ENCODE measurements at places on chromosomes 6 and 20.
A peak's percentile ranks its signal among the peaks of the same experiment; 100 is the strongest.

GRCh38 chr6:155466539-155466938, 10.9 kb upstream of the NOX3 start:
- DNase-seq: no peak

DNA sequence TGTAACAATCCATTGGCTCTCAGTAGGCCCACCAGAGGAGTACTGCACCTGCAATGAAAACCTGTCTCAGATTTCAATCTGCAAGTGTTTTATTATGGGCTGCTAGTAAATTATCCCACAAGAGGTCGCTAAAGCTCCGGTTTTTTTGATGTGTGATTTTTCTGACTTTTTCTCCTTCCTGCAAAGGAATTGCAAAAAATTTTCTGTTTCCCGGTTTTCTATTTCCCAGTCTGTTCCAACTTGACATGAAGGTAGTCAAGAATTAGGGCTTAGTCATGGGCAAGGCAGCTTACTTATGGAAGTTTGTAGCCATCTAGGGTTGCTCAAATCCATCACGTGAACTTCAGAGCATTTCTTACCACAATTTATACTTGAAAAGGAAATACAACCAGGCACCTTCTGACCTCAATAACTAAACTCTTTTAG, 38.5 kb upstream of the AHI1 start:
- no peak for DNase-seq

DNA sequence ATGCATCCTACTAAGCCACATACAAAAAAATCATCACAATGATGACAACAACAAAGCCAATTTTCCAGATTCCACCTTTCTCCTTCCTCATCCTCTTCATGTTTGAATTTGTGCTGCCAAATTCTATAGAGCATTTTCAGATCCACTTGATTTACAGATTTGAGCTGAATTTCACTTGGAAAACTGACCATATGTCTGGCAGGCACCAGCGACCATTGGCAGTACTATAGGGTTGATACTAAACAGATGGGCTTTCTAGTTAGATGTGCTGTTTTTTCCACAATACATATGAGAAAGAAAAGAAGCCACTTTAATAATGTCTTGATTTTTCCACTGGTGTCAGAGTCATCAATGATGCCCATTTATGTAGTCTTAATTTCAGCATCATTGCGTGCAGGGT, 127.0 kb downstream of the PHACTR3 start:
- DNase-seq: no peak

- DNase-seq: peak; percentile 42
These were observed 413 bp downstream of the PTPRA start for GRCh38 chr20:2873747-2874041.

DNA sequence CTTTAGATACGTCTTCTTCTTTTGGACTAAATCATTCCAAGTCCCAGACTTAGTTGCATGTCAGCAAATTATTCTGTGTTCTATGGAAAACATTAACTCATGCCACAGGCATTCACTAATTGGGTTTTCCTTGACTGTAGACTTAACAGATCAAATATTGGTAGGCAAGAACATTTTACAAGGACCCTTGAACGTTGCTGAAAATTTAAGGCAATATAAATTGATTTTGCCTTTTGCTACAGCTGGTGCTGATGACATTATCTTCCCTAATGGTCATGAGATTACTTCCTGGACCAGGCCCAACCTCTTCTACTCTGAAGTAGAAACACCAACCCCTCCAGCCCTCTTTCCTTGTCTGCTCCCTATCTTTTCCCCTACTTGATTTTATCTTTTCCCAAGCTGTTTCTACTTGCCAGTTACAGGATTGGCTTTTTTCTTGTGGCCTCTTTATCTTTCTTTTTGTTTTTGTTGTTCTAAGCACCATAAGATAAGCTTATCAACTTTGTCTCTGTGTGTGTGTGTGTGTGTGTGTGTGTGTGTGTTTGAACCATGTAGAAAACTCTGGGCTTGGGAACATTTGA, 514.0 kb upstream of the SOX4 start:
- no peak for DNase-seq

- no peak for DNase-seq
These were observed 18.3 kb downstream of the RAET1L start for GRCh38 chr6:150006961-150007464.

- DNase-seq: no peak
These were observed 9.0 kb downstream of the CST9 start for GRCh38 chr20:23596579-23597250.

DNA sequence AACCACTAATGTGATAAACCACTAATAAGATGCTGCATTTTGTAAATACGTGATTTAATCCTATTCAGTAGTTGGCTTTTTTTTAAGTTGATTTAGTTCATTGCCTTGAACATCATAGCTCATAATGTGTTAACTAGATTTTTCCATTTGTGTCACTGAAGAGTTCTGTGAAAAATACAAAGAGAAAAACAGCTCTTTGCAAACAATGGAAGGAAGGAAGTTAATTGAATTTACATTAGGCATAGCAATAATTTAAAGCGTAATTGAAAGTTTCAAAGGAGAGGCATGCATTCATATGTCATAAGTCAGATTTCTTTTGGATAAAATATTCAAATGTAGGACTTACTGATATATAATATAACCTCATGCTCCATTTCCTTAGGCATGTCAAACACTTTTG, 102.3 kb downstream of the TBC1D7 start:
- no peak for DNase-seq

GRCh38 chr20:50425076-50425475, 85.1 kb upstream of the PTPN1 start:
- no peak for DNase-seq

GRCh38 chr6:121236984-121237383, 97.3 kb downstream of the TBC1D32 start:
- DNase-seq: no peak

- DNase-seq: no peak
These were observed 156.5 kb upstream of the OLIG3 start for GRCh38 chr6:137650720-137651119.

- no peak for DNase-seq
These were observed 232.7 kb downstream of the DLL1 start for GRCh38 chr6:170057961-170058877.

- DNase-seq: no peak
These were observed 47.1 kb upstream of the TBC1D7 start for GRCh38 chr6:13375360-13375878.

GRCh38 chr20:1469925-1470571, 3.4 kb upstream of the NSFL1C start:
- no peak for DNase-seq

DNA sequence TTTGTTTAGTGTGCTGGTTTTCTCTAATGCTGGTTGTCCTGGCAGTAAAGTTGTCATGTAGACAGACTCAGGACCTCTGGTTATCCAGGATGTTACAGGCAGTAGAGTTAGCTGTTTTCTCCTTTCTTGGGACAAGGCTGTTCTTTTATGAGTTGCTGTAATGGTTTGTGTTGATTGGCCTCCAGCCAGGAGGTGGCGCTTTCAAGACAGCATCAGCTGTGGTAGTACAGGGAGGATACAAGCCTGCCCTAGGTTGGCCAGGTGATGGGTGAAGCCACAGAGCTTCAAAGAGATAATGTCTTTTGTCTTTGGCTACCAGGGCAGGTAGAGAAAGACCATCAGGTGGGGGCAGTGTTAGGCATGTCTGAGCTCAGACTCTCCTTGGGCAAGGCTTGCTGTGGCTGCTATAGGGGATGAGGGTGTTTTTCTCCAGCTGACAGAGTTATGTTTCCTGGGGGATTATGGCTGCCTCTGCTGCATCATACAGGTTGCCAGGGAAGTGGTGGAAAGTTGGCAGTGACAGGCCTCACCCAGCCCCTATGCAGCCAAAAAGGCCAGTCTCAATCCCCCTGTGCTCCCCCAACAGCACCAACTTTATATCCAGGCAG, 127.2 kb upstream of the TAB2 start:
- no peak for DNase-seq

DNA sequence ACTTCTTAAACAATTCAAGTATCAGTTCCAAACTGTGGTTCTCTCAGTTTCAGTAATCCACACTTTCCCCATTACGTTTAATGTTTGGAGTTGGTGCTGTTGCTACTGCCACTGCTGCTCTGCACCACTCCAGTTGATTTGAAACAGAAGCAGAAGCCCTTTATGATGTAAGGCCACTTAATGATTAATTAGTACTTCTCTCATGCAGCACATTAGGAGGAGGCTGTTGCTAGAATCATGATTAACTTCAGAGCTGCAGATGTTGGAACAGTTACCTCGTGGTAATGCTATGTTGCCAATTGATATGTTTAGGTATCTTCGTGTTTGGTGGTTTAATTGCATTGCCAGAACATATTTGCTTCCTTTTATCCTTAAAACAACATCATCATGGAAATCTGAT, 986.2 kb upstream of the CITED2 start:
- DNase-seq: no peak

GRCh38 chr6:121590438-121590837, 155.0 kb downstream of the GJA1 start:
- DNase-seq: no peak

DNA sequence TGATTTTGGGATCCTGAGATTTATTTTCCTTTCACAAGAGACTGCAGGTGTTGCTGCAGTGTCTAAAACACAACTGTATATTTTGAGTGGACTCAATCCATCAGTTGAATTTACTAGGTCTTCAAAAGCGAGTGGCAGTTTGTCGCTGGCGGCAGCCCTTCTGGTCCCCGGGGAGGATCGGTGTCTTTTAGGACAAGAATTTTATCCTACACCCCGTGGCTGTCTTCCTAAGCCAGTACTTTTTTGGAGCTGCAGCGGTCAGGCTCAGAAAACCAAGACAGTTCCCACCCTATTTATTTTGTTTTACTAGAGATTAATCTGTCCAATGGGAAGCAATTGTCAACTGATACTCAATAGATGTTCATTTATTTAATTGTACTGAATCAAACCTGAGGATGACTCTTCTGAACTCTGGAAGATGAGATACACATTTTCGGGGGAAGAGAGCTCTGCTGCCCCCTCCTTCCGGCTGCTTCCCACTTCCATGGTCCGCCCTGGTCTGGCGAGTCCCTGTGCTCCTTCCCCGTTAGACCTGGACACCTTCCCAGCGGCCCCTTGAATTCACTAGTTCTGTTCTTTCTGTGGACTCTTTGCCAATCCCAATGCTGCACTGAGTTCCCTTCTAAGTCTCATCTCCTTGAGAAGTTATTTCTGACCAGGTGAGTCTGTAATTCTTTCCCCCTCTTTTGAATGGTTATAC, 90.6 kb downstream of the ERMARD start:
- DNase-seq: no peak

DNA sequence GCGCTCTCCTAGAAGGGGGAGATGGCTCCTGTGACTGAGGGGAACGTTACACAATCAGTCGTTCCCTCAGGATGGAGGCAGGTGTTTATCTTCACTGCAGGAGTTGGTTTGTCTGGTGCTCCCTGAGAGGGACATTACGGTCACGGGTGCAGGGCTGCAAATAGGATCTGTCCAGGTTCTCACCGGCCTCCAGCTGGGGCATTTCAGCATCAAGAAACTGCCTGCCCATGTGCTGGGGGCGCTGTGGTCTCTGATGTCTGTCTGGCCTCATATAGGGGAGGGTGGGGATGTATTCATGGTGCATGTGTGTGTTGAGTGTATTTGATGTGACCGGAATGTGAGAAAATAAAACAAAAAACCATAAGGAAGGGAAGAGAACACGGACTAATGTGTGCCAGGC, 77.1 kb downstream of the TBC1D7 start:
- no peak for DNase-seq

GRCh38 chr20:57553376-57554018, 7.4 kb upstream of the PCK1 start:
- no peak for DNase-seq

GRCh38 chr20:38791940-38792339, 13.6 kb upstream of the PPP1R16B start:
- DNase-seq: no peak

- no peak for DNase-seq
These were observed 1287.0 kb upstream of the GJE1 start for GRCh38 chr6:140845701-140846100.

DNA sequence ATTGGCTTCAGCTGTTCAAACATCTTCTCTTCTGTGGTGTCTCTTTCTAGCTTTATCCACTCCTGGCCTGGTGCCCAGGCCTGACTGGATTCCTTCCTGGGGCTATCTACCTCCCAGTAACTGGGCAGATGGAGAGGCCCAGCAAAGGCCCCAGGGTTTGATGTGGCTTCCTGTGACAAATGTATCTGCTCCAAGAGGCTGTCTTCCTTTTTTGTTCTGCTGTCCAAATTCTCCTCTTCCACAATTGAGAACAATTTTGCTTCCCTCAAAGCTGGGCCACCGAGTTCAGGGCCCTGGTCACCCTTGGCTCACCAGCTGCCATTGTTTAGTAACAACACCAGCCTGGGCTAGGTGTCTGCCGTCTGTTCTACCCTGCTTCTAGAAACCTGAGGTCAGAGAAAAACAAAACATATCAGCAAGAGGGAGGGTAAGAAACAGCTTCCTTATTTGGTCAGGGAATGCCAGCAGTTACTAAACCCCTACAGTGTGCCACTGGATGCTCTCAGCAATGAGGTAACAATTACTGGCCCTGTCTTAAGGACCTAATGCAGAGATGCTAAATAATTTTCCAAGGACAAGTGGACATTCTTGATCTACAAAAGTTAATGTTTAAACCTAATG, 3.9 kb downstream of the ZFP57 start:
- DNase-seq: no peak

- no peak for DNase-seq
These were observed 793.4 kb downstream of the TENT5A start for GRCh38 chr6:80959034-80959433.

DNA sequence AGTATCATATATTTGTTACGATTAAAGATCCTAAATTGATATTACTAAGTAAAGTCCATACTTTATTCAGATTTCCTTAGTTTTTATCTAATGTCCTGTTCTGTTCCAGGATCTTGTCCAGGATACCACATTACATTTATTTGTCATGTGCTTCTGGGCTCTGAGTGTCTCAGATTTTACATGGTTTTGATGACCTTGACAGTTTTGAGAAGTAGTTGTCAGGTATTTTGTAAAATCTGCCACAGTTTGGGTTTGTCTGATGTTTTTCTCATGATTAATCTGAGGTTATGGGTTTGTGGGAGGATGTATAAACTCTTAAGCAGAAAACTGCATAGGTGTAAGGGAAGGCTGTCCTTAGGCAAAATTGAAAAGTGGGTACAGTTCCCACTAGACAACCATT, 109.9 kb upstream of the BMP5 start:
- DNase-seq: no peak

DNA sequence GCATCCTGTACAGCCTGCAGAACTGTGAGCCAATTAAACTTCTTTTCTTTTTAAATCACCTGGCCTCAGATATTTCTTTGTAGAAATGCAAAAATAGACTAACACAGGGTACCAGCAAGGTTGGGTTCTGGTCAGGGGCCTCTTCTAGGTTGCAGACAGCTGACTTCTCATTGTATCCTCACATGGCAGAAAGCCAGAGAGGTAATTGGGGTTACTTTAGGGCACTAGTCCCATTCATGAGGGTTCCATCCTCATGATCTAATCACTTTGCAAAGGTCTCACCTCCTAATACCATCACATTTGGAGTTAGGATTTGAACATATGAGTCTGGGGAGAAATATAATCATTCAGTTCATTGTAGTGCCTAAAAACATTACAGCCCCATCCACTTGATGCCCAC, 101.5 kb downstream of the LCA5 start:
- DNase-seq: no peak

Data from stimulated activated CD4-positive, alpha-beta T cell treated with anti-CD3 and anti-CD28 coated beads, Interleukin-15, amount 100 ng/mL, for 1 hour (primary cell).